ENCODE measurements at places on chromosomes 4 and X.

GRCh38 chr4:159344877-159345276 lies 242.0 kb downstream of the RAPGEF2 start:
- no peak for DNase-seq

DNA sequence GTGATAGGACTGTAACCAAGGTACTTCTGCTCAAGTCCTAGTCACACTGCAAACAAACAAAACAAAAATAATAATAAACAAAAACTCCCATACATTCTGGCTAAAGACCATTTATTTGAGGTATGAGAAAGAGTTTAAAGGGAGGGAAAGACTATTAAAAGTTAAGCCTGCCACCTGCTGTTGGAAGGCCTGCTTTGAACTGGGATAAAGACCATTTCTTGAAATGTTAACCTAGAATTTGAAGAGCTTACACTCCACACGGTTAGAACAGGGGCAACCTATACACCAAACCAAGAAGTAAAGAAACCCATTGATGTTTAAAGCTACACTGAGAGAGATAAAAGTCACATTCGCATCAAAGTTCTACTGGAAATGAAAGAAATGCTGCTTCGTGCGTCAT lies 548.7 kb upstream of the DIPK2B start:
- DNase-seq = no peak

DNA sequence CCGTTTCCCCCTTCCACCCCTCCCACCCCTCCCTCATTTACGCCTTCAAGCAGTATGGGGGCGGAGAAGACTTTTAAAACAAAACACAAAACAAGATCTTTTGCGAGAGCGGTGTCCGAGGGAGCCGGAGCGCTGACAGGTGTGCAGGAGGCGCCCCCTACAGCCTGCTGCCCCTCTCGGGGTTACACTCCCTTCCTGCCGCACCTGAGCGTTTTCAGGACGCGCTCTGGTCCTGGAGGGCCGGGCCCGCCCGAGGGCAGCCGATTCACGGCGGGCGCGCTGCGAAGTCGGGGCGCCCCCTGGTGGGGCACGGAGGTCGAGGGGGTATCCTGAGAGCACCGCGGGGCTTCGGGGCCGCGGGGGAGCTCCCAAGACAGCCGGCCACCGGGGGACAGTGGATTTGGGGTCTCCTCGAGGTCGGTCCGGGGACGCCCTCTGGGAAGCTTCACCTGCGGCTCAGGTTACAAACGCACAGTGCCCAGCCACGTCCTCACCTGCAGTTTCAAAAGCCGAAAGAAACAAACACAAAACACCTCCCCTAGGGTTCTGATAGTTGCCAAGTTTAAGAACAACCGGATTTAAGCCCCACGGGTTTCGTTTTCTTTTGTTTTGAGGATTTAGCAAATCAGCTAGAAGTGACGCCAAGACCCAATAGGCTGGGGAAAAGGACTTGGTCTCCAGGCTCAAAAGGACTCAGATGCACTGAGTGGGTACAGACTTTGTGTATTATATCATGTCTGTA lies 8.0 kb upstream of the NEUROG2 start:
- DNase-seq = no peak

GRCh38 chr4:139913995-139914598 lies 239.9 kb downstream of the MAML3 start:
- peak; percentile 32 for DNase-seq

All from brain microvascular endothelial cell (primary cell).